HFFc6 (cell line): ENCODE measurements at places on chromosomes 3 and 15. TPM values are rescaled to one million over a fixed set of nuclear protein-coding genes. Genes with fewer than 3 reads are reported as not detected.
A peak's percentile ranks its signal among the peaks of the same experiment; 100 is the strongest.

DNA sequence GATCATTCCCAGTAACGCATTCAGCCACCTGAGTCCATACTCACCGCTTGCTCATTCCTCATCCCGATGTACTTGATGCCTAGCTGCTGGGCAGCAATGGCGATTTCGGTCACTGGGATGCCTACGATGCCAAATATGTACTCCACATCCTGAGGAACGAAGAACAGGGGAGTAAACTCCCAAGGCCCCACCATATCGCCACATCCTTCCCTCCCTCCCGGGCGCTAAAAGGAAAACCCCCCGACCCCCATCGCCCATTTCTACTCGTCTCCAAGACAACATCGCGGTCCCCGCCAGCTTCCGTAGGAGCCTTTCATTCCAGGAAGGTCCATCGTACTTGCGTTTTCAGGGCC lies 347 bp downstream of the HACL1 start:
- DNase-seq, result no peak

DNA sequence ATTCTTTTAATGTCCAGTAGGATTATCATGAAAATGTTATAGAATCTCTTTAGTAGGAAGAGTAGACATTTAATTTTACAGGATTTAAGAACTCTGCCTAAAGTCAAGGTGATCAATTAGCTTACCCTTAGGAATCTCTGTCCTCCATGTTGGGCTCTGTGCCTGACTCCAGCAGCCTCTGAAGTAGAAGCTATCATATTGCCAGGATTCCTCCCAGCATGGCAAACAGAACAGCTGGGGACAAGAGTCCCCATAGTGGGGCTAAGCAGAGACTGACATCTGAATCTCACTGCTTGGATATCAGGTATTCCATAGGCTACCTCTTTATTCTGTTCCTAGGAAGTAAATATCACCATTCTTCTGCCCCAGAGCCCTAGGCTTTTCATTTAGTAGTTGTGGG lies 1.5 kb downstream of the SLC15A2 start:
- DNase-seq, result no peak

GRCh38 chr3:27049792-27050191 lies 319.4 kb downstream of the NEK10 start:
- DNase-seq, result no peak

GRCh38 chr3:31011380-31011779 lies 116.9 kb upstream of the GADL1 start:
- no peak for DNase-seq

- peak; percentile 68 for DNase-seq
Observed at GRCh38 chr3:10557781-10558373, 52.5 kb upstream of the ATP2B2 start.

- DNase-seq, result no peak
Observed at GRCh38 chr3:116444819-116445310, 422 bp downstream of the LSAMP start.

DNA sequence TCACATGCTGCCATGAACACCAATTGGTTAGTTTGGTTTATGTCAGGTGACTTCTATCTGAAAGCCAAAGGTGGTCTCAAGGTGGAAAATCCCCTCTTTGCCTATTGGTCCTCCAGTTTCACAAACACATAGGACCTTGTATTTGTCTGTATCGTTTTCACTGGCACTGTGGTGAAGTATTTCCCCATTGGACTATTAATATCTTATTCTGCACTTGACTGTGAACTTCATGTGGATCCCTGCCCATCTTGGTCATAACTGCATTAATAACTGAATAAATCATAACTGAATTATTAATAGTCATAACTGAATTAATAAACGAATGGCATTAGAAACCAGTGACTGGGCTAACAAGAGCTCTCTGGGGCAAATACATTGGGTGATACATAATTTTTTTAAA lies 341.3 kb upstream of the ADAMTS9 start:
- no peak for DNase-seq

- no peak for DNase-seq
Observed at GRCh38 chr3:8780279-8780678, 10.9 kb upstream of the OXTR start.

- peak; percentile 11 for DNase-seq
Observed at GRCh38 chr3:148757238-148758215, 59.8 kb downstream of the AGTR1 start.

GRCh38 chr3:15300323-15301078 lies 31.9 kb downstream of the SH3BP5 start:
- DNase-seq, result peak; percentile 76

DNA sequence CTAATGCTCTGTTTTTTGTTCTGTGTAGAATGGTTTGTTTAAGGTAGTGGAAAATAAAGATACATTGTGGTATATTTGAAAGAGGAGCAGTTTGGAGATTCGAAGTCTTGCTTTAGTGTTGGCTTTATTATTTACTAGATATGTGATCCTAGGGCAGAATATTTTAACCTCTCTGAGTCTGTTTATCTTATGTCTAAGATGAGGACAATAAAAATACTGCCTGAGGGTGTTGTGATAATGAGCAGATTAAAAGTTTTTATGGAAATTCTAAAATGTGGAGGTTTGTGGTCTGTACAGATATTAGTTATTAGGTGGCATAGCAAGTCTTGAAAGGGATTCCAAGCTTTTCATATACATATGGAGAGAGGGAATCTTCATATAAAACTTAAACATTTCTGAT lies 15.0 kb downstream of the TCF12 start:
- DNase-seq, result no peak

DNA sequence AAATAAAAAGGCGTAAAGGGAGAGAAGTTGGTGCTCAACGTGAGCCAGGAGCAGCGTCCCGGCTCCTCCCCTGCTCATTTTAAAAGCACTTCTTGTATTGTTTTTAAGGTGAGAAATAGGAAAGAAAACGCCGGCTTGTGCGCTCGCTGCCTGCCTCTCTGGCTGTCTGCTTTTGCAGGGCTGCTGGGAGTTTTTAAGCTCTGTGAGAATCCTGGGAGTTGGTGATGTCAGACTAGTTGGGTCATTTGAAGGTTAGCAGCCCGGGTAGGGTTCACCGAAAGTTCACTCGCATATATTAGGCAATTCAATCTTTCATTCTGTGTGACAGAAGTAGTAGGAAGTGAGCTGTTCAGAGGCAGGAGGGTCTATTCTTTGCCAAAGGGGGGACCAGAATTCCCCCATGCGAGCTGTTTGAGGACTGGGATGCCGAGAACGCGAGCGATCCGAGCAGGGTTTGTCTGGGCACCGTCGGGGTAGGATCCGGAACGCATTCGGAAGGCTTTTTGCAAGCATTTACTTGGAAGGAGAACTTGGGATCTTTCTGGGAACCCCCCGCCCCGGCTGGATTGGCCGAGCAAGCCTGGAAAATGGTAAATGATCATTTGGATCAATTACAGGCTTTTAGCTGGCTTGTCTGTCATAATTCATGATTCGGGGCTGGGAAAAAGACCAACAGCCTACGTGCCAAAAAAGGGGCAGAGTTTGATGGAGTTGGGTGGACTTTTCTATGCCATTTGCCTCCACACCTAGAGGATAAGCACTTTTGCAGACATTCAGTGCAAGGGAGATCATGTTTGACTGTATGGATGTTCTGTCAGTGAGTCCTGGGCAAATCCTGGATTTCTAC lies at the start of gene RARB:
Gene RARB, plus strand, starts transcription at position 322 of the 847 bp plus-strand sequence. Its CDS starts 469 bp downstream, at position 791.
- DNase-seq, result peak; percentile 32

- DNase-seq, result no peak
Observed at GRCh38 chr3:50168388-50168787, 13.3 kb downstream of the SEMA3F start.

DNA sequence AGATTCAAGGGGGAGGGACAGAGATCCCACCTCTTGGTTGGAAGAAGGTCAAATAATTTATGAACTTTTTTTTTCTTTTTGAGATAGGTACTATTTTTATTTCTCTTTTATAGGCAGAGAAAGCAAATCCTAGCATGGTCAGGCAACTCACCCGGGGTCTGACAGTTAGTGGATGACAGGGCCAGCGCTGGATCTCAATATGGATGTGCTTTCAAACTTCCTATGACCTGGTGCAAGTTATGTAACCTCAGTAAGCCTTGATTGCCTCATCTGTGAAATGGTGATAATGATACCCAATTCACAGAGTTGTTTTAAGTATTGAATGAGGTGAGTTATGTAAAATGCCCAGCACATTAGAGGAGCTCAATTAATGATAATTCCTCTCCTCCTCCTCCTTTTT lies 86.8 kb upstream of the MEF2A start:
- DNase-seq, result no peak

GRCh38 chr15:77180757-77181156 lies 109.8 kb upstream of the TSPAN3 start:
- DNase-seq, result no peak

GRCh38 chr3:64588380-64588779 lies 99.4 kb downstream of the ADAMTS9 start:
- DNase-seq, result no peak

- no peak for DNase-seq
Observed at GRCh38 chr15:61556037-61556648, 327.0 kb upstream of the RORA start.

DNA sequence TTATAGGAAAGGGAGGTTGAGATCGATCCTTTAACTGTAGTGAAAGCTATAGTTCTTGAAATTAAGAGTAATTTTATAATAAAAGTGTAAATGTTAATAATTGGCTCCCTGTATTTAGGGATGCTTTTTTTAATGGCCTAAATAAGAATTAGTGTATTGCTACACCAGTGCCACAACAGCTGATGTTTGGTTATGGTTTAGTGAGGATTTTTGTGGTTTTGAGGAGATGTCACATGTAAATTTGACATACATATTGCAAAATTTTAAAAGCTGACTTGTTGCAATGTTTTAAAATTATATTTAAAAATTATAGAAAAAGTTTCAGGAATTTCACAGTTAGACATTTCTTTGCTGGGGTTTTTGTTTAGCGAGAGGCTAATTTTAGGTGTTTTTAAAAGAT lies 3.9 kb downstream of the TSC22D2 start:
- DNase-seq, result no peak

- no peak for DNase-seq
Observed at GRCh38 chr3:170372190-170372879, 14.8 kb downstream of the SKIL start.

DNA sequence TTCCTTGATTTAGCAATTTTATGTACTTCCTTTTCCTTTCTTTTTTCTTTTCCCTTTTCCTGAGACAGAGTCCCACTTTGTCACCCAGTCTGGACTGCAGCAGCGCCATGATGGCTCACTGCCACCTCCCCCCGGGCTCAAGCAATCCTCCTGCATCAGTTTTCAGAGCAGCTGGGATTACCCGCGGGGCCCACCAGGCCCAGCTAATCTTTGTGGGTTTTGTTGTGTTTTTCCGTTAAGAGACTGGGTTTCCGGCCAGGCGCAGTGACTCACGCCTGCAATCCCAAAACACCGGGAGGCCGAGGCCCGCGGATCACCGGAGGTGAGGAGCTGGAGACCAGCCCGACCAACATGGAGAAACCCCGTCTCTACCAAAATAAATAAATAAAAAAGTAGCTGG lies 17.7 kb downstream of the GOLGA8S start:
- no peak for DNase-seq

GRCh38 chr3:158430968-158431367 lies 140.0 kb upstream of the MLF1 start:
- DNase-seq, result no peak

DNA sequence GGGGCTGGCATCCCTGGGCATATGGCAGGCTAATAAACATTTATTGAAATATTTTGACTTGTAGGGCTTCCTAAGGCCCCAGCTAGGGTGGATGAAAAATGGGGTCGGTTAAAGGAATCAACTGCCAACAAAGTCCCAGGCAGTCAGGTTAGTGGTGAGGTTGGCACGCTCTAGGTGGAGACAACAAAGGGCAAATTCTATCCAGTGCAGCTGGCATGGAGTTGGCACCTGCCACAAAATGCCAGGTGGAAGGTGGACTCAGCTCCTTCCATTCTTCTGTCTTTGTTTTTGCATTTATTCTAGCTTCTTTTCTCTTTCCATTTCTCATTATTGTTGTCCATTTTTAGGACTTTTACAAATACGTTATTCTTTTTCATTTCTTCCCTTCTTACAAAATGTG lies 31.0 kb downstream of the LCMT2 start:
- no peak for DNase-seq

DNA sequence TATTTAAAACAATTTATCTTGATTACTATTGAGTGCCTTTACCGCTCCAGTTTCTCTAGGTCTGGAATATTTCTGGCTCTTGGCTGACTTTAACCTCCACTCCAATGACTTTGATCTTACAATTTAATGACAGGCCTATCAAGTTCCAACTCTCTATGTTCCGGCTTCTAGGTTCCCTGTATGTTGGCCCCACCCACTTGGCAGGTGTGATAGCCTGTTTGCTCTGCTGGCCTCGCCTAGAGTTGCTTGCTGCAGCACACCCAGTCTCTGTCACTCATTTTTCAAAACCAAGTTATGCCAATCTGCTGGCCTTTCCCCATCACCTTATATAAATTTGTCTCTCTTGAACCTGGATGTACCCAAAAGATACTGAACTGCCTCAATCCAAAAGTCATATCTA lies 428.0 kb downstream of the ROBO1 start:
- no peak for DNase-seq

GRCh38 chr3:133371181-133371580 lies 28.7 kb upstream of the BFSP2 start:
- DNase-seq, result no peak

GRCh38 chr15:71753346-71753745 lies 57.0 kb upstream of the NR2E3 start:
- DNase-seq, result peak; percentile 28

DNA sequence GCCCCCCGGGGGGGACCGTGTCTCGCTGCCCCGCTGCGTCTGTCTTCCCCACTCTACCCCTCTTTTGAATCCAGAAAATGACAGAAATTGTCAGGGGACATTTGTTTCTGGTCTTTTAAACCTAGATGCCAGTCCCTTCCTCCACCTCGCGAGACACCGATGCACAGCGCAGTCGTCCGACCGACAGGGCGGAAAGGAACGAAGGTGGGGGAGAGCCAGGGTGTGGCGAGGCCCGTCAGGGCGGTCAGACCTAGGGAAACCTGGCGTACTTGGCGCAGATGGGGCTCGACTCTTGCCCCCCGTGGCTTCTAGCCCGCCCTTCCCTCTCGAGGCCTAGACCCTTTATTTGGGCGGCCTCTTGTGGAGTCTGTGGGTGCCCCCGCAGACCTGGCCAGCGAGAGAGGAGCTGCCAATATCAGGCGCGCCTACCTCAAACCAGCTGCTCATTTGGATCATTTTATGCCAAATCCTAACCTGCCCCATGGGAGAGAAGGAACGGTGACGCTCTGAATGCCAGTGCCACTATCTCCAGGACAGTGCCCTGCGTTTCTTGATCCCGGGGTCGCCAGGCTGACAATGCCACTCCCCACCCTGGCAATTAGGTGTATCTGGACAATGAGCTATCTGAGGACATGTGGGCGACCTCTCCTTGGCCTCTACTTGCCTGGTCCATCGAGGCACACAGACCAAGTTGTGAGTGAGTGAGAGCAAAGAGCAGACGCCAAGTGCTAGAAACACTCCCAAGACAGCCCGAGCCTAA lies 500 bp upstream of the RAB6B start:
- no peak for DNase-seq

GRCh38 chr15:74192751-74193150 lies 9.8 kb downstream of the STRA6 start:
- DNase-seq, result no peak

GRCh38 chr3:186896875-186897274 lies 33.5 kb upstream of the ST6GAL1 start:
- no peak for DNase-seq

KNG1 gene
- not detected in 3 replicates for total RNA-seq

CHRNA5 gene
- total RNA-seq, result 1.5 to 2.1 TPM (median 2.1 TPM) in 3 replicates

CALML4 gene
- 0.71 and 1.0 TPM in 2 replicates for total RNA-seq

B3GNT5 gene
- total RNA-seq, result not detected in 3 replicates

MOBP gene
- total RNA-seq, result not detected in 3 replicates

GNB4 gene
- 41.5 to 51.0 TPM (median 47.8 TPM) in 3 replicates for total RNA-seq

AGBL1 gene
- not detected in 3 replicates for total RNA-seq

IL1RAP gene
- 4.8 to 7.2 TPM (median 6.3 TPM) in 3 replicates for total RNA-seq

DAPK2 gene
- 2.1 to 5.2 TPM (median 2.9 TPM) in 3 replicates for total RNA-seq

NANOGP8 gene
- not detected in 3 replicates for total RNA-seq

ABI3BP gene
- 10.6 to 29.1 TPM (median 15.3 TPM) in 3 replicates for total RNA-seq

CIDEC gene
- total RNA-seq, result not detected in 3 replicates

ZMYND10 gene
- 0.29 and 0.83 TPM in 2 replicates for total RNA-seq

SAXO2 gene
- total RNA-seq, result 1.1 to 2.1 TPM (median 1.3 TPM) in 3 replicates

CMTM8 gene
- not detected in 3 replicates for total RNA-seq
